ENCODE measurements at places on chromosomes 1 and 21.
A peak's percentile ranks its signal among the peaks of the same experiment; 100 is the strongest.

- DNase-seq: no peak
These were observed 7.0 kb downstream of the ALDH4A1 start for GRCh38 chr1:18895317-18895716.

GRCh38 chr21:41545500-41546359 is 37.8 kb upstream of the TMPRSS2 start:
- DNase-seq: no peak

DNA sequence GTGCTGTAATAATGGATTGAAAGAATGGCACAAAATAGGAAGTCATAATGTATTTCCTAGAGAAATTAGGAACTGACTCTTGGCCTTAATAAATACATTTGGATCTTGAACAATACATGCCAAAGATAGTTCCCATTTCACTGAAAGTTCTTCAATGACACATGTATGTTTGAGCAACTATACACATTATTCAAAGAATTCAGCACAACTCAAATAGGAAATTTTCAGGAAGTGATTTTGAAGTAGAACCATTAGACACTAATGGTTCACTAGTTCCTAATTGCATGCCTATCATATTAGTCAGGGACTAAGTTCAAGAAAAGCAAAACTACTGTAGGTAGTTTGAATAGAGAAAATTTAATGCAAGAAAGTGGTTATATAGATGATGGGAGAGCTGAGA is 404.7 kb downstream of the LMO4 start:
- no peak for DNase-seq

- no peak for DNase-seq
These were observed 77.3 kb downstream of the RPE65 start for GRCh38 chr1:68372487-68372886.

DNA sequence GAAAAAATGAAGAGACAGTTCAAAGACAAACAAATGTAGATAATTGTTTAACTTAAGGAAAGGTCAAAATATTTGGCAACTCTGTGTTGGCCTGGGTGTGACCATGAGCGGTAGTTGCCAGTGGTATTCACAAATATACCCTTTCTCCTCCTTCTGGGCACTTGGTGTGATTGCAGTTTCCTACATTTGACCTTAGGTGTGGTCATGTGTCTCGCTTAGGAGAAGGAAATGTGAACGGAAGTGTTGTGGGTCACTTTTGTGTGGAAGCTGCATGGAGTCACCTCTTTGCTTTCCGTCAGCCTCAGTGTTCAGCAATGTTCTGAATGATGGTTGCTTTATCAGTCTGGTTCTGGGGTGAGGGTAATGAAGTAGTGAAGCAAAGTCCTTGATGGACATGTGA is 3.4 kb upstream of the PCSK9 start:
- no peak for DNase-seq

DNA sequence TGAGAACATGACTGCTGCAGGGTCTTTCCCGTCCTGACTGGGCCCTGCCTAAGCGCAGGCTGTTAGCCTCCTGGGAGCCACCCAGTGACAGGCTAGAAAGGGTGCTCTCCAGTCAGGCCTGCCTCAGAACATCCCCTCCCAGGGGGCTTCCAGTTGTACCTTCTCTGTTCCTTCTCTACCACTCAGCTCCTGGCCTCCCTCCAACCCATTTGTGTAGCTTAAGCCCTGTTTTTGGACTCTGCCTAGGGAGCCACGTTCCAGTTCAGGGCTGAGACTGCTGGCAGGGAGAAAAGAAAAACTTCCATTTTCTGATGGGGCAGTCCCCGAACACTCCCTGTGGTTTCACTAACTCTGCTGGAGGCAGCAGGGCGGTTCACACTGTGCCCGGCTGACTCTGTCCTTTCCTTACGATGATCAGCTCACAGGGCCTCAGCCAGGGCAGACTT is 15.3 kb upstream of the POU3F1 start:
- no peak for DNase-seq

DNA sequence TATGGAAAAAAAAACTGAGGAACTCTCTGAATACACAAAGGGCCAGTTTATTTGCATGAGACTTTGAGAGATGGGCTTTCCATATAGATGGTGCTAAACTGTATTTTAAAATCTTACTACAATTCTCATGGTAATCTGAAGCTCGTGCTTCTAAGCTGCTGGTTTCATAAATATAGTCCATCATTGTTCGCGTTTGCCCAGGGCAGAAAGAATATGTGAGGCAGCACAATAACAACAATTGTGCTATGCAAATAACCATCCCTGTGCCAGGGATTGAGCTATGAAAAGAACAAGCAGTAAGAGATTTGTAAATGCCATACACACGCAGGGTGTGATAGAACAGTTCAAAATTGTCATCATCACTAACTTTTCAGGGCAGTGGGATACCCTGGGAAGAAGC is 4.9 kb upstream of the EPS15 start:
- no peak for DNase-seq

DNA sequence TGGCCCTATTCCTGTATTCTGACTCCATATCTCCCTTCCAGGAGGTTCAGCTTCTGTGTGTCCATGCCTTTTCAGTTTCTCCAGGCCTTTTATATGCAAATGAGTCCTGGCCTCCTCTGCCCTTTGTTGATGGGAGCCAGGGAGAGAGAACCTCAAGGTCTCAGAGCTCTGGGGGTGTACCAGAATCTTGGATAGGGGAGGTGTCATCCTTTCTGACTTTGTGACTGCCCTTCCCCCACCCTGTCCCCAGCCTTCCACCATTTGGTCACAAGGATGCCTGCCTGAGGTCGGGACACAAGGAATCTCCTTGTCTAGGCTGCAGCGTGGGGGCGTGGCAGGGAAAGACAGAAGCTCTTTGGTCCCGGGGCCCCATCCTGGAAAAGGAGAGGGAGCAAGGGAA is 18.6 kb downstream of the LURAP1 start:
- DNase-seq: no peak

DNA sequence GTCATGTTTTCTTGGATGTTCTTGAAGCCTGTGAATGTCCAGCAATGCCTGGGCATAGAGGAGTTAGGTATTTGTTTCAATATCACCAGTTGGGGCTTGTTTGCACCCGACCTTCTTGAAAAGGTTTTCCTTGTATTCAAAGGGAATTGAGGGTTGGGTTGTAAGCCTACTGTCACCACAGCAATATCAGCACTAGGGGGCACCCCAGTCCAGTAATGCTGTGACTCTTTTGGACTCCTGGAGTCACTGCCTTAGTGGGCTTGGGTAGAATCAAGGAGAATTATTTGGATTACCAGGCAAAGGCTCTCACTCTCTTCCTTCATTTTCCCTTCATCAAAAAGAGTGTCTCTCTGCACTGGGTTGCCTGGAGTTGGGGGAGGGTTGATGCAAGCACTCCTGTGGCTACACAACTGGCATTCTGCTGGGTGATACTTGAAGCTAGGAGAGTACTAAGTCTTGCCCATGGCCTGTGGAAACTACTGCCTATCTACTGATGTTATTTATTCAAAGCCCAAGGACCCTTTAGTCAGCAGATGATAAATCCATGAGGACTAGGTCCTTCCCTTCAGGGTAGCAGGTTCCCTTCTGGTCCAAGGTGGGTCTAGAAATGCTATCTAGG is 34.5 kb downstream of the OR10R2 start:
- DNase-seq: peak; percentile 18

DNA sequence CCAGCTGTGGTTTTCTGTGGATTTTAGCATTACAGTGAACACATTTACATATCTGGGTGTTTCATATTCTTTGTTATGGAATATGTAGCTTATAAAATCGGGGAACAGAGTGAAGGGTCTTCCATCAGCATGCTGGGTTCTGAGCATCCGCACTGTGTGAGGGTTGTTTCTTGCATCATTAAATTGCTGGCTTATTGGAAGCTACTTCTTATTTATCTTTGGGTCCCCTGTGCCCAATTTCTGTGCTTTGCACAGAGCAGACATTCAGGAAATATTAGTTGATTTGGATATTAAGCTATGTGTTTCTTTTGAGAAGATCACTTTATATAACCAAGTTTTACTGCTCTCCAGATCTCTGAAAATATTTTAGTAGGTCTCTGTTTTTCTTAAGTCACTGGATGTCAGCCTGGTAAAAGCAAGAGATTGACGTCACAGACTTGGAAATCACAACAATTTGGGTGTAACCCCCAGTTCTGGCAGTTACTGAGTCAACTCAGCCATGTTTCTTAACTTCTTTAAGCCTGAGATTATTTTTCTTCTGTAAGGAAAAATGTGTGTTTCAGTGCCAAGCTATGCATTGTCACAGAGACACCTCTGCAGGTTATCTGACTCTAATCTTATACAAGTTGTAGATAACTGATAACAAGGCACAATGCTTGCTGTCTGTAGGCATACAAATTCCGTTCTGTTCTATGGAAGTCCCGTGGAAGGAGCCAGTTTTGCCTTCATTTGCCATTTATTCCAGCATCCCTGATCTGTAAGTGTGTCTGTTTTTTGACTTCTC is 258.3 kb upstream of the KAZN start:
- DNase-seq: no peak

DNA sequence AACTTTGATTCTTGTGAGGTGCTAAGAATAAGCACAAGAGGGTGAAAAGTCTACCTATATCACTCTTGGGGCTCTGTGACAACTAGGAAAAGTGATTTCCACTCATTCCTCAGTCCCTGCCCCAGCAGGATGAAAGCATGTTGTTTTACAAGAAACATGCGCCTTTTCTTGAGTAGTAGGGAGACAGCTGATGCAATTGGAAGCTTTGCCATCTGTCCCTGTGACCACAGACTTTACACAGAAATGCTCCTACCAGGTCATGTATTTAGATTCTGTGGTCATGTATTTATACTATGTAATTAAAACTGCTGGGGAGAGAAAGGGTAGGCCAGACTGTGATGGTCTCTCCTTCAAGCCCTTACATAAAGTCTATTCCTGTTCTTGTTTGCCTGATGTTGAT is 445.5 kb downstream of the PTPRC start:
- DNase-seq: no peak

DNA sequence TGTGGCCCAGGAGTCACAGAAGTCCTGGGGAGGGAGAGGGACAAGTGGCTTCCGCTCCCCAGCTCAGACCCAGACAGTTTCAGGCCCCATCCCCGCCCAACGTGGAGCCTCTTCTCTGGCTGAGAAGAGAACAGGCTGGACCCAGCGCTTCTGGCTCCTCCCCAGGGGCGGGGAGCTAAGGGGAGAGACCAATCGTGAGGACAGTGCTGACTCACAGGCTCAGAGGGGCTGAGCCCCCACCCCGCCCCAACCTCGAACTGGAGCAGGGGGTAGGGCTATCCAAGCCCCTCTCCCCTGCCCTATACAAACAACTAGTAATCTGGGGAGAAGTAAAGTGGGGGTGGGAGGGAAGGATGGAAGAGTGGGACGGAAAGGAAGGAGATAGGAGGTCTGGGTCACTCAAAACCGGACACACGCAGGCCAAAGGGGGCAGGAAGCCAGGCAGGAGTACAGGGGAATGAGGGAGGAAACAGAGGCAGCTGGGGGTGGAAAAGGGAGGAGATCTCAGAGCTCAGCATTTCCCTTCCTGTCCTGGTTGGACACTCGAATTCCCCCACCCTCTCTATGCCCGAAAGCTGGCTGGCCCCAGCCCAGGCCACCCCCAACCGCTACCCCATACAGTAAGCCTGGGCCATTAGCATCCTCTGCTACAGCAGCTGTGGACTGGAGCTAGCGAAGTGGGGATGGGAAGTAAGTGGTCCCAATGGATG is at the start of gene SHC1:
Gene SHC1, minus strand, starts transcription at position 117 of the 710 bp plus-strand sequence. CDS start 221 bp downstream, outside the sequence.
- DNase-seq: no peak

DNA sequence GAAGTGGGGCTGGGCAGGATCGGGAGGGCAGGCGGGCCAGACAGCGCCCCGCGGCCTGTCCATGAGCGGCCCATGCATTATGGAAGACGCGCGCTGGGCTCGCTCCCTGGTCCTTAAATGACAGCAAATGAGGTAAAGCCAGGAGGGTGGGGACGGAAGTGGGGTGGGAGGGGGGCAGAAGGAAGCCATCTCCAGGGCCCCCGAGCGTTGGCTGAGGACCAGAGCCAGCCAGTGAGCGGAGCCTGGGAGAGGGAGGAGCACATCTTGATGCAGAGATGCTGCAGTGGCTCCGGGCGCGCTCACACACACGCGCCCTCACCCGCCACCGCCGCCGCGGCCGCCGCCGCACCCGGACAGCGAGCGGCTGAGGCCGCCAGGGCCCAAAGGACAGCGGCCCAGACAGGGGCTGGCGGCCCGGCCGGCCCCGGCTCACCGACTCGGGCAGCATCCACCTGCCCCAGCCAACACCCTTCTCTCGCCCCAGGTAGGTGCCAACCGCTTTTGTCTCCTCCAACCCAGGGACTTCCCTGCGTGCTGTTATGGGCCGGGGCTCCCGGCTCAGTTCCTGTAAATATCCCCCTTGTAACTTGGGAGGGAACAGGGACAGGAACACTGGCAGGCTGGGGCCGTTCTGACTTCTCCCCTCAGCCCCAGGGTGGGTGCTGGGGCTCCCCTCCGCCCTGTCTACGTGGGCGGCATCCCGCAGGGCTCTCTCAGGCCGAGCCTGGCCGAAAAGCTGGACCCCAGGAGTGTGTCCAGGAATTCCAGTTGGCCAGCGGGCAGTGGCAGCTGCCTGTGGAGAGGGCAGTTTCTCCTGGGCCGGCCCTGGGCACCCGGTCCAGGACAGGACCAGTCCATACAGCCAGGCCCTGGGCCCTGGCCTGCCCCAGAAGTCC is at the start of gene CNTN2:
Gene CNTN2, plus strand, starts transcription at position 302 of the 896 bp plus-strand sequence. CDS start 9,974 bp downstream, outside the sequence.
- DNase-seq: no peak

- no peak for DNase-seq
These were observed 352 bp downstream of the KCNK1 start for GRCh38 chr1:233614173-233614742.

DNA sequence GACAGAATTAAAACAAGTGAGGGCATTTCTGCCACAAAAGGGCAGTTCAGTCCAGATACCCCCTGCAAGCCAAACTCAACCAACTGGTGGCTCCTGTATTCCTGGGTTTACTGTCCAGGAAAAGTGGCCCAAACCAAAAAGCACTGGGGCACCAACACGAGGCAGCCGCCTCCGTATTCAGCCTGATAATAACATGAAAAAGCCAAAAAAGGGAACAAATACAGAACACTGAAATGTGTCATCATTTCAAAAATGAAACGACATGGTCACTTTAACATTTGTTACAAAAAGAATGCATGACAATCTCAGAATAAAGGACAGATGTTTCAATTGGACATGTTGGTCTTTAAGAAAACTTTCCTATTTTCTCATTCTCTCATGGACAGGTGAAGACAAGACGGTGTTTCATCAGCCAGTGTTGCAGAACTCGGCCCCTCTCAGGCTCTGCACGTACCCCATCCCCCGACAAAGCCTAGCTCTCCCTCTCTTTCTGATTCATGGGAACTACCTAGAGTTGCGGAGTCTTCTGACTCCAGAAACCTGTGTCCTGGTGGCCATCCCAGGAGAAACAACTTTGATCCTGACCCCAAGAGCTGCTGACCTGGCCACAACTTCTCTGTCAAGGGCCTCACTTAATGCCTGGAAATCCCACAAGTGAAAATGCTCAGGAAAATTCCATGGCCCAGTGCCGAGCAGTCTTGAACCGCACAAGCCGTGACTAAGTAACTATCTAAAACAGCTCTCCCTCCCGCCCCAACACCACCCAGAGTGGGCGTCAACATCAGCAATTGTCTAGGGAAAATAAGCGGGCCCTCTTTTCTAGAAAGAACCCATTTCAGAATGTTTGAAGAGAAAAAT is 27.1 kb downstream of the ZBTB17 start:
- no peak for DNase-seq

- no peak for DNase-seq
These were observed 496.0 kb upstream of the PKN2 start for GRCh38 chr1:88188038-88188437.

- DNase-seq: no peak
These were observed 23.5 kb upstream of the ZBTB18 start for GRCh38 chr1:244027491-244028145.

Data from activated CD4-positive, alpha-beta T cell treated with anti-CD3 and anti-CD28 coated beads for 24 hours (primary cell).